Neural crest cell (in vitro differentiated cells): ENCODE measurements at places on chromosomes 3 and 15. TPM values are rescaled to one million over a fixed set of nuclear protein-coding genes. Genes with fewer than 3 reads are reported as not detected.

Gene DNAH1
- total RNA-seq: 2.4 and 3.2 TPM in 2 replicates

Gene NR2F2
- total RNA-seq: 147 and 150 TPM in 2 replicates

Gene IQSEC1
- 31.3 and 32.1 TPM in 2 replicates for total RNA-seq

Gene ANKRD63
- not detected in 2 replicates for total RNA-seq

- H3K27ac ChIP-seq: no peak overlapping the region
- H3K27me3 ChIP-seq: no peaks in the 10 kb centered on the region
- H3K4me3 ChIP-seq: no peak overlapping the region
These were observed 16.3 kb downstream of the CRTAP start for GRCh38 chr3:33130144-33130543.

DNA sequence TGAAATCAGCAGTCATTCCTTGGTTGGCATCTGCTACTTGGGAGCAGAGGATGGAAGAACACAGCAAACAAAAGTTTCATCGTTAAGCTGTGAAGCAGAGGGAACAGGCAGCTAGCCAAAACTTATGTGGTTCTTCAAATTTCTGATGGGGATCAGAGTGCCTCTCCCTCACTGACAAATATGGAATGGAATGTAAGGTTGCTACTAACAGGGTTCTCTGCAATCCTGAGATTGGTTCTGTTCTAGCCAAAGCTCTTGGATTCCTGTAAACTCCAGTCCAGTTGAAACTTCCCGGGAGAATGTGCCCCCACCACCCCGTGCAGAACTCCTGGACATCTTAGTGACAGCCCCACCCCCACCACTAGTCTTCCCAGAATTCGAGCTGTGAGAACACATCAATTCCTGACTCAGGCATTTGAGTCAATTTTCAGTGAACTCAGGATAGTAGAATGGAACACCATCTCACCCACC, 55.9 kb upstream of the PHLDB2 start:
- no peak for DNase-seq
- H3K36me3 ChIP-seq: no peaks in the 10 kb centered on the region
- no peaks in the 10 kb centered on the region for H3K27me3 ChIP-seq
- H3K4me3 ChIP-seq: no peak overlapping the region
- H3K4me1 ChIP-seq: no peaks in the 10 kb centered on the region
